SK-N-DZ (cell line): ENCODE measurements at places on chromosomes 1 and 21.

DNA sequence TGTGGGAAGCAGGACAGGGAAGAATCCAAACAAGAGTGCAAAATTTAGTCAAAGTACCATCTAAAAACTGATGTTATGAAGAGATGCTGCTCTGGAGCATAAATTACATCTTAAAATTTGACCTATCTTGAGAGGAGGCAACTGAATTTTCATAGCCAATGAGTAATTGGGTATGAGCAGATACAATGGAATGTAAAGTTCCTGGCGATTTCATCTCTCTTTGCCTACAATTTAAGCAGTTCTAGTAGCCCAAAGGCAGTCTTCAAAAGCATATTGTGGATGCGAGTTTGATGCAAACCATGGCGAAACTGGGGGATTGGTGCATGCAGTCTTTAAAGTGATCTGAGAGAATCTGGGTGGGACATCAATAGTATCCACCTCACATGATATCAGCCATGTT, 1265.9 kb downstream of the BRINP3 start:
- DNase-seq = no peak

GRCh38 chr1:109878531-109879104, 32.0 kb upstream of the CSF1 start:
- no peak for DNase-seq

- DNase-seq = no peak
Observed at GRCh38 chr1:208381481-208381880, 137.3 kb upstream of the PLXNA2 start.

DNA sequence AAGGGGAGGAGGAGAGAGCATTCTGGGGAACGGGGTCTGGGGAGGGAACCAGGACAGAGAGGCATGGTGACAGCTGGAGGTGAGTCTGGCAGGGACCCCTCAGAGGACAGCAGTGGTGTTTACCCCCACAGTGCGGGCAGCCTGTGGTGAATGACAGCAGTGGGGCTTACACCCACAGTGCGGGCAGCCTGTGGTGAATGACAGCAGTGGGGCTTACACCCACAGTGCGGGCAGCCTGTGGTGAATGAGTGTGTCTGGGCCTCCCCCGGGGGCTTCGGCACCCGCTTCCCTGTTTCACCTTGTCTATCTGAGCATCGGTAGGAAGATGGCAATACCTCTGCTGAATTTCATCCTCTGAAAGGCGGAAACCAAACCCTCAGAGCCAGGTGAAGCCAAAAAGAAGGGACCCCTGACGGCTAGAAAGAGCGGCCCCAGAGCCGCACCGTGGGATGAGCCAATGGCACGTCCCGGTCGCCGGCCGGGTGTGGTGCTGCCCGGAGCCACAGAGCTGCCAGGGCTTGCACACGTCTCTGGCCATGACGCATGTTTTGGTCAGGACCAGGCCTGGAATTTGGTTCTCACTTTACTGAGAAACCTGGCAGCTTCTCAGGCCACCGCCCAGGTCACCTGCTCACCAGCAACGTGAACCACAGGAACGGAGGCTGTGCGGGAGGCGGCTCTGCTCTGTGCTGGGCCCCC, 54.1 kb downstream of the SIK1 start:
- no peak for DNase-seq

DNA sequence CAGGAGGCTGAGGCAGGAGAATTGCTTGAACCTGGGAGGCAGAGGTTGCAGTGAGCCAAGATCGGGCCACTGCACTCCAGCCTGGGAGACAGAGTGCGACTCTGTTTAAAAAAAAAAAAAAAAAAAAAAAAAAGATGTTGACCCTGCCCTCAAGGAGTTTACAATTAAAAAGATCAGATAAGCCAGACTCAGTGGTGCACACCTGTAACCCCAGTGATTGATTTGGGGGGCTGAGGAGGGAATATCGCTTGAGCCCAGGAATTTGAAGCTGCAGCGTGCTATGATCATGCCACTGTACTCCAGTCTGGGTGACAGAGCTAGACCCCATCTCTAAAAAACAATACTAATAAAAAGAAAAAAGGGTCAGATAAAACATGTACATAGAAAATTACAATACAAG, 1.6 kb upstream of the SESN2 start:
- no peak for DNase-seq

DNA sequence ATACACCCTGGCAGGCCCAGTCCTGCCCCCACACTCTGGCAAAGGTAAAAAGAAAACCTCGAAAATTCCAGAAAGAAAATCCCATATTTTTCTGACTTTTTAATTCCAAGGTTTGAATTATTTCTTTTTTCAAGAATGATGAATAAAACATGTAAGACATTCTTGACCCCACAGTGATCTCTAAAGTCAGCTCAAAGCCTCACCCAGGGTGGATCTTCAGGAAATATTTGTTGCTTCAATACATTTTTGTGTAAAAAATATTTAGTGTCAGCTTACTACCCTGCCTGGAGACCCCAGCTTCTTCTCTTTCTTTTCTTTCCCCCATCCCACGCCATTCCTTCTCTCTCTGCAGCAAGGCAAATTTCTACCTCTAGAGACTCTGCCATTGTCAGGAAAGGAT, 7.0 kb upstream of the NT5C1A start:
- DNase-seq = no peak

DNA sequence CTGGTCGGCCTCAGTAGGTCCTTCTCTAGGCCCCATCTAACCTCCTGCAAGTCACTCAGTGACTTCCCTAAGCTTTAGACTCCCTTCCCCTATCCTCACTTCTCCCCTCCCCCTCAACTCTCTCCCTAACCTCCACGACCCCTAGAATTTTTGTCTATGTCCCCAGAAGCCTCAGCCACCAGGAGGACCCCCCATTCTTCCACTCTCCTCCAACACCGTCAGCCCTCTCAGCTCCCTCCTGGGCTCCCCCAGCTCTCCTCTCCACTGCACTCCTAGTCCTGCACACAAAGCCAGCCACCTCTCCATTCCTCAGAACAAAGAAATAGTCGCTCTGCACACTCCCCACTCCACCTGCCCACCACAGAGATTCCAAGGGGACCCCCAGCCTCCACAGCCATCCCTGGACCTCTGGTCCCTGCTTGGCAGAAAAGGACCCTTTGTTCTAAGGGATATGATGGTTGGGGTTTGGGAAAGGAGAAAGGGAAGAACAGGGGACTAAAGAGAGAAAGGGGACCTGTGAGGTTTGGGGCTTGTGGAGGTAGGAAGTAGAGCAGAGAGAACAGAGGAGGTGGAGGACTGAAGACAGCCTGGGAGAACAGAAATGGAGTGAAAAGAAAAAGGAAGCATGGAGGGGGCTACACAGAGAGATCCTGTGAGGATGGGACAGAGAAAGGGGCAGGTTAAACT, 2.8 kb downstream of the ARHGEF2 start:
- DNase-seq = no peak

GRCh38 chr1:34916104-34916503, 13.3 kb downstream of the DLGAP3 start:
- DNase-seq = no peak

GRCh38 chr1:20602851-20603450, 14.1 kb downstream of the CDA start:
- DNase-seq = no peak

- DNase-seq = no peak
Observed at GRCh38 chr1:155977690-155978324, 540 bp downstream of the ARHGEF2 start.

DNA sequence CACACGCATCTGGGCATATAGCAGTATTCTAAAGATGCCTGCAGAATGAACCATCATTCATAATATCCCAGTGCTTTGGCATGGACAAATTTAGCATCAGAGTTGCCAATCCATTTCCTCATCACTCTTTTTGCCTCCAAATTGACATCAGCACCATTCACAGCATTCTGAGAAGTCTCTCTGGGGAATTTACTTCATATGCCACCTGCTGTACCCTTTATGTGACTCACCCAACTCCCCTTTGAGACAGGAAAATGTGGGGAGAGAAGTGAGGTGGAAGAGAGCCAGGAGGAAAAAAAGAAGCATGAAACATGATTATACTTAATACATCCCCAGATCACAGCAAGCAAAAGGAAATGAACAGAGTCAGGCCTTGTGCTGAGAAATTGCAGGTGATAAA, 37.4 kb downstream of the RAB3B start:
- no peak for DNase-seq

- peak; percentile 81 for DNase-seq
Observed at GRCh38 chr1:43147625-43148327, 24.3 kb downstream of the EBNA1BP2 start.

- no peak for DNase-seq
Observed at GRCh38 chr1:209767096-209767495, 11.2 kb downstream of the TRAF3IP3 start.

DNA sequence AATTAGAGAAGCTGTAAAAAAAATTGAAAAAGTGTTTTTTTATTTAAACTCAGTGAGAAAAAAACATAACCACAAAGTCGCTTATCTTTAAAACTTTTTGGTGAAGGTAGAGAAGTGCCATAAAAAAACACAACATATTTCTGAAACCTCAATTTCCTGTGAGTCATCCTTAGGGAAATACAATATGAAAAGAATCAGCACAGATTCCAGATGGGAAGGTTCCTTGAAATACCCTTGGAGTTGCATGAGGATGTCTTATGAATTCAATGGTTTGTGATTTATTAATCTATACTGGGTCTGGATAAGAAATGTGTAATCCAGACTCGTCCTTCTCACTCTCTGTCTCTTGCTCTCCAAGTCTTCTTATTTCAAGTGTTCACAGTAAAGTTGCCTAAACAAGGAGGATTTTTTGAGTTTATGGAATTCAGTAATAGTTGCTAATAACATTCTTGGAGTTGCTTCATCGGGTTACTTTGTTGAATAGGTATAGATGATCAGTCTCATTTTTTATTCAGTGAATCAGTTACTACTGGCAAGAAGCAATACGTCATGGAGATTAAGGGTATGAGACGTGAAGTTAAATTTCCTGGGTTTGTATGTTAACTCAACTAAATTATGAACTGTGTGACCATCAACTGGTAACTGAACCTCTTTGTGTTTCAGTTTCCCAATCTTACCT, 191.4 kb downstream of the KCNK2 start:
- no peak for DNase-seq

DNA sequence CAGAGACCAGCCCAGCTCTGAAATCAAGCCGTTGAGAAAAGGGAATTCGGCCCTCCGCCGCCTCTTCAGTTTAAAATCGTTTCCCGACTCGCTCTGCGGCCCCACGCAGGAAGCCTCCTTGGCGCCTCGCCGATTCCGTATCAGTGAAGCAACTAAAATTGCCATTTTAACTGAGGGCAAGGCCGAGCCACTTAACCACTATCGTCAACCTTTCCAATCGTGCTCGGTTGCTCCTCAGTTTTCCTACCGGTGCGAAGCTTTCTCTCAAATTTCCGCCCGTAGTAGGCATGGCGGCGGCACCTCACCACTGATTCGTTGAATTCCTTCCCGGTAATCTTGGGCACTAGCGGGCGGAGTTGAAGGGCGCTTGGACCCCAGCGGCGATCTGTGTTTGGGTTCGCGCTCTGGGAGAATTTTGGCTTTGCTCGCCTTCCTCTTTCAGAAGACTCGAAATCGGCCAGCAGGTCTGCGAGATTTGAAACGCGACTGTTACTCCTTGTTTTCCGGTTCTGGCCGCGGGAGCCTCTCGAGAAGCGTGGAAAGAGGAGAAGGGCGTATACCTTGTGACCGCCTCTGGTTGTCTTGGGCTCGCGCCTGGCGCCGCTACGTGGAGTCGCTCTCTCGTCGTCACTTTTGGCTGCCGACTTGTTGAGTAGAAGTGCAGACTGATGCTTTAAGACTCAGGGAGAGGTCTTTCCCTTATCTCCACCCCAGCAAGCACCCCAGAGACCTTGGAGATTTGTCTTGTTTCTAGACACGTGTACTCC, at the start of the genes CENPL and DARS2:
CENPL (minus strand) TSS at position 569 of the 767 bp plus-strand sequence. CDS start 13,584 bp downstream, outside the sequence.
DARS2 (plus strand) TSS at position 359 of the 767 bp plus-strand sequence. CDS start 557 bp downstream, outside the sequence.
- peak; percentile 97 for DNase-seq

GRCh38 chr21:41381731-41382130, 19.9 kb downstream of the MX2 start:
- no peak for DNase-seq
